ENCODE measurements at places on chromosomes 7 and 10.

- no peak for DNase-seq
These were observed 154.8 kb downstream of the DGKB start for GRCh38 chr7:14747701-14748100.

DNA sequence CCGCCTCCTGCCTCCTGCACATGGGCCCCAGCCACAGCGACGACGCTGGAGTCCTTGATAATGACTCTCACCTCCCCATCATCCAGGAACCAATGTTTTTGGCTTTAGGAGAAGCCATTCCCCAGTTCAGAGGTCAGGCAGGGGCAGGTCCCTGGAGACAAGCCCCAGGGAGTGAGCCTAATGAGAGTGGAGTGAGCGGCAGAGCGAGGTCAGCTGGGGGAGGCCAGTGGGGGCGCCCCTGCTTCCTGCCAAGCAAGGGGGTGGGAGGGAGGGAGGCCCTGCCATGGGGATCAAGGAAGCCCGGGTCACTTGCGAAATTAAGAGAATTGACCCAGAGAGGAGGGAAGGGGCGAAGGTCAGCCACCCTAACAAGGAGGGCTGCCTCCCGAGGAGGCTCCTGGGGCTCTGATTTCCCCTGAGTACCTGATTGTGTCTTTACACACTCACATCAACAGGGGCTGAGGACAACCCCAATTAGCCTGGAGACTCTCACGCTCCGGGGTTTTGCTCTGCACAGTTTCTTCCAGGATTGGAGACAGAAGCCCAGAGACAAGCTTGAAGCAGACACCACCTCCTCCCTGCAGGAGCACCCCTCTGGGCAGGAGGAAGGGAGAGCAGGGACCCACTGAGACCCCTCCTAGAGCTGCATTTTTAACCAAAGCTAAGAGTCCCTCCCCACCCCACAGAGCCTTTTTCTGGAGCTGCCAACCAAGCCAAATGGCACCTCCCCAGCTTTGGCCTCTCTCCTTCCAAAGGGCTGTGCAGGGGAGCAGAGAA lies 112.1 kb downstream of the COL13A1 start:
- DNase-seq = no peak

DNA sequence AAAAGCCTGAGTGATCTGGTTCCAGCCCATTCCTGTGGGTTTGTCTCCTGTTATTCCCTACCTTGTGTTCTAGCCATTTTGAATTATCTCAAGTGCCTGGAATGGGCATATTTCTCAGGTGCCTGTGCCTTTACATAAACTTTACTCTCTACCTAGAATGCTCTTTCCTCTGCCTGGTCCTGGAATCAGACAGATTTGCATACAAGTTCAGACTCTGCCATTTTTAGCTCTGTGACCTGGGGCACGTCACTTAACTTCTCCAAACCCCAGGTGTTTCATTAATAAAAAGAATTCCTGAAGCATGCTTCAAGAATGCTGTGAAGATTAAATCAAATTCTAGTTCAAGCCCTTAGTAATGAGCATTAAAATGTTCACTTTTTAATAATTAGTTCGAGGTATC lies 7.8 kb downstream of the DCLRE1A start:
- DNase-seq = no peak

- DNase-seq = no peak
These were observed 6.9 kb downstream of the FAM241B start for GRCh38 chr10:69636626-69637605.

All from stimulated activated CD8-positive, alpha-beta memory T cell treated with anti-CD3 and anti-CD28 coated beads, Interleukin-7, amount 100 ng/mL, for 1 hour (primary cell).